ENCODE measurements at places on chromosomes 1 and 21.

DNA sequence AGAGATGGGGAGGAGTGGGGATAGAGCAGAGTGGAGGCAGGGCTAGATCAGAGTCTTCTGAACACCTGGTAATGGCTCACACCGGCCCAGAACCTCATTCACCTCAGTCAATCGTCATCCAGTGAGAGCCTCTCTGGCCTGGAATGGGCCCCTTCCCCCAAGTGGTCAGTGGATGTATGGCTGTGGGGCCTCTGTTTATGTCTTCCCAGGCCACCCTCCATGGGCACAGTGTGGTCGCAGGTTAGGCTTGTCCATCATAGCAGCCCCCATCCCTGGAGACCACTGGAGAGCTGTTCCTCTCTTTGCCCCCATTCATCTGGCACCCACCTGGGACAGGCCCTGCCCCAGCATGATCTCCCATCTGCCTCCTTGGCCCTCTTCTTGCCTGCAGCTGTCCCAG lies 29.6 kb upstream of the TENT5C start:
- no peak for DNase-seq

- DNase-seq = no peak
Measured at GRCh38 chr1:204478172-204478899, 16.3 kb downstream of the PIK3C2B start.

DNA sequence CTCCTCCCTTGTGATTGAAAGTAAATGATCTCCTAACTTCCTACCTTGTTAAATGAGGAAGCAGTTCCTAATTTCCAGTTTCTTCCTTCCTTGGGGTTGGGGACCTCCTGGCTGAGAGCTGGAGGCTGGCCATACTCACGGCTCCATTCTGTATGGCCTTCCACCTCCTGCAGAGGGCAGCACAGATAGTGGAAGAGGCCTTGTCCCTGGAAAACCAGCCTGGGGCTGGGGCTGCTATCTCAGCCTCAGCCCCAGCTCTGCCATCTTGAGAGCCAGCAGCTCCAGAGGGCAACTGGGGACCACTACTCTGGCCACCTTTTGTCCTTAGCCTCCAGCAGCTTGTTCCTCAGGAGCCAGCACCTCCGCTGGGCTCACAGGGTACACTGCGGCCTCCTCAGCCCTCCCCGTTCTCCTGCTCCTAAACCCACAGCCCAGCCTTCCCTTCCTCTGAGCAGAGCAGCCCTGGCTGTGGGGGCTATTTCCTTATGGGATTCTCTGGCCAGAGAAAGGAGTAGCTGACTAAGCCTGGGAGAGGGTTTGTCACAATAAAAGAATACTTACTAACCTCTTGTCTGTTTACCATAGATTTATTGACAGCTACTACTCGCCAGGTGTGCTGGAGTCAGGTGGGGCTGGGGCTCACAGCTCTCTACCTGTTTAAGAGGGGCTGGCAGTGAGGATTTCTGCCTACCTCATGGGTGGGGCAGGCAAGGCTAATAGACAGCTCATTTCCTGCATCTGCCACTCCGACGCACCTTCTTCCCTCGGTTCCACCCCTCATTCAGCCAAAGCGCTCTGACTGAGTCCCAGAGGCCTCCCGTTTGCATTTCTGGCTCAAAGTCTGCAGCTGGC lies 6.3 kb downstream of the TMEM234 start:
- no peak for DNase-seq

DNA sequence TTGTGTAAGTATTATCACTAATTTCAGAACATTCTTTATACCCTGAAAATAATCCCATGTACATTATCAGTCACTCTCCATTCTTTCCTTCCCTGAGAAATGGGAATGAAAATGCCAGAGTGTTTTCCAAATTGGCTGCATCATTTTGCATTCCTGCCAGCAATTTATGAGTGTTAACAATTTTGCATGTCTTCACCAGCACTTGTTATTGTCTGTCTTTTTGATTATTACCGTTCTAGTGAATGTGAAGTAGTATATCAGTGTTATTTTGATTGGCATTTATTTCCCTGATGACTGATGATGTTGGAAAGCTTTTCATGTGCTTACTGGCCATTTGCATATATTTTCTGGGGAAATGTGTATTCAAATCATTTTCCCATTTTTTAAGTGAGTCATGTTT lies 71.9 kb downstream of the PCBP3 start:
- no peak for DNase-seq

GRCh38 chr1:242524571-242525359 lies at the start of gene PLD5:
Gene PLD5 (minus strand): TSS chr1:242524697.
- no peak for DNase-seq

Data from Right ventricle myocardium inferior (tissue), 1 donor.